ENCODE measurements at places on chromosomes 12 and 14.

DNA sequence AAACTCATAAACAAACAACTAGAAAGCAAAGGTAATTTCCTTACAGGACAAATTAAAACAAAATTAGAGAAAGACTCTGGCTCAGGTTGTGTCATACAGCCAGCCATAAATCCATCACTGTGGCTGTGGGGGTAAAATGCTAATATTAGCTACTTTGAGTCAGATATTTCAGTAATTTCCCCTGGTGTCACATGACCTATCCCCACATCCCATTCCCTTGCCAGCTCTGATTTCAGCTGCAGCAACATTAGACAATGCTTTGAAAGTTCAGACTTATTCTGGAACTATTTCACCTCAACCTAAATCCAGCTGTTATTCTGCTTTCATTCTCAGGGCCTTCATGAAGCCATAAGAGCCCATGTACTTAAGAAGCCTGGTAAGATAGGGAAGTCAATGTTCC is 55.3 kb downstream of the RPL10L start:
- no peak for DNase-seq

GRCh38 chr12:104459368-104459909 is 2.7 kb downstream of the CHST11 start:
- no peak for DNase-seq

DNA sequence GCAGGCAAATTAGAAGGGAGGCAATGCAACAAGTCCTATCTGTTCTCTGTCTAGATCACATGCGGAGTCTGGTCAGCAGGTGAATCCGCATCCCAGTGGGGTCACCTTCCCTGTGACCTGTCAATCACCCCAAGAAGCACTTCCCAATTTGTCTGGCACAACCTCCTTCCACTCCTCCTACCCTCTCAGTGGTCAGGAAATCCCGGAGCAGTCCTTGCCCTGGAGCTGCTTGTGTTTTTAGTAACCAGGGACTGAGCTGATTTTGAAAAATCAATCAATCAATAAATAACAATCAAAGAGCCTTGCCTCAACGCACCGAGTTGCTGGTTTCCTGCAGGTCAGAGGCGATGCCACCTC is 572 bp upstream of the ACSS3 start:
- DNase-seq = no peak

GRCh38 chr12:68958322-68958721 is 25.4 kb upstream of the CPM start:
- DNase-seq = no peak

- DNase-seq = no peak
Measured at GRCh38 chr12:60279221-60279620, 683.4 kb downstream of the SLC16A7 start.

DNA sequence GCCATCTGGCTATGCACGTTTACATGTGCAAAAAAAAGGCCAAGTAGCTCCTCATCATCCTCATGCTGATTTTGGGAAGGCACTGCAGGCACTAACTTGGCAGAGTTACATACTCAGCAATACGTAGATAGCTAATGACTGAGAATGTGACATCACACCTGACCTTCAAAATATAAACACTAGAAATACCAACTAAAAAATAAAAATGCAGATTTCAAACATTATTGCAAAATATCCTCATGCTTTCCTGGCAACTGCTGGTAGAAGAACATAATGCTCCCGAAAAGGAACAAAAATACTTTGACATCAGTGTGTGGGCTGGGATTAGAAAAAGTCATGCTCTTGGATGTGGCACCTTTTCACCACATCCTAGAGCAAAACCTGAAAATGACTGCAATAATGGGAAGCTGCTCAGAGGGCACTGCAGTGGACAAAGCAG is 153.2 kb upstream of the ABCD2 start:
- DNase-seq = no peak

DNA sequence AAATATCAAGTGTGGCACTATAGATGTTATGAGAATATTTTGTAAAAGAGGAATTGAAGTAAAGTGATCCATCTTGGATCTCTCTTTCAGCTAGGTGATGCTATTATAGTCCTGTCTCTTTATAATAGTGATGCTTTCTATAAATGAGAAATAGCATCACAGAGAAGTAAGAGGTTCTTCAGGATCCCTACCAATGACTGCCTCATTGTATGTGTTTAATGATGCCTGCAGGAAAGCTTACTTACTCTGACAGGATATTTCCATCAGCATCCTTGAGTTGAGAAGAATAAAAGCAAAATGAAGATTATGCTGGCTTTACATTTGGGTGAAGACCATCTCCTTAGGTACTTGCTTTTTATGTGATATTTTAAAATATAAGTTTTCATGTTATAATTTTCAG is 846.0 kb upstream of the LRFN5 start:
- DNase-seq = no peak

- no peak for DNase-seq
Measured at GRCh38 chr14:70982200-70982599, 74.9 kb downstream of the PCNX1 start.

Data from stimulated activated naive CD4-positive, alpha-beta T cell treated with Interleukin-2 at 50 U/mL for 16 hours (primary cell).